ENCODE measurements at places on chromosomes 2 and 18.

- peak; percentile 63 for DNase-seq
Measured at GRCh38 chr2:46776687-46777327, 138.8 kb downstream of the MCFD2 start.

DNA sequence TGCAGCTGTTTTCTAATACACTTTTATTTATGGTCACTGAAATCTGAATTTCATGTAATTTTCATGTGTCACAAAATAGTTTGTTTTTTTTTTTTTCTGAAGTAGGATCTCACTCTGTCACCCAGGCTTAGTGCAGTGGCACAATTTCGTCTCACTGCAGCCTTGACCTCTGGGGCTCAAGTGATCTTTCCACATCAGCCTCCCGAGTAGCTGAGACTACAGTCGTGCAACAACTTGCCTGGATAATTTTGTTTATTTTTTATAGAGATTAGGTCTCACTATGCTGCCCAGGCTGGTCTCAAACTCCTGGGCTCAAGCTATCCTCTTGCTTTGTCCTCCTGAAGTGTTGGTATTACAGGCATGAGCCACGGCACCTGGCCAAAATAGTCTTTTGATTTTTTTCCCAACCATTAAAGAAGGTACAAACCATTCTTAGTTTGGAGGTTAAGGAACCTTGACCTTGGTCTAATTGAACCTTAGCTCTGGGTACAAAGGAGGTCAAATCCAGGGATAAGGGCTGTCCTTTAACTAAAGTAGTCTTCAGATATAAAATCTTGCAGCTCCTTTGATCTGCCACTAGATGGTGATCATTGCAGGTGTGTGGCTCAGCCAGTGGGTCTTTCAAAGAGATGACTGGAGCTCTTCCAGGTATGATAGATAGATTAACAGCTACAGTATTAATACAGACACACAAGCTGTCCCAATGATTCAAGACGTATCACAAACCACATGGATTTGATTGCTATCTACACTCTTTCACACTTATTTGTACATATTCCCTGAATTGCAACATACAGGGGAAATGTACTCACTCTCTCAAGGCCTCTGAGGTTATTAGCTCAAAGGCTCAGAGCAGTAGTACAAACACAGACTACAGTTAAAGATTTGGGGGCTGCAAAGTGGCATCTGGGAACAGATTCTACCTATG is 4.7 kb upstream of the KRCC1 start:
- DNase-seq, result peak; percentile 57

- DNase-seq, result no peak
Measured at GRCh38 chr2:101442667-101443061, 32.2 kb downstream of the RFX8 start.

DNA sequence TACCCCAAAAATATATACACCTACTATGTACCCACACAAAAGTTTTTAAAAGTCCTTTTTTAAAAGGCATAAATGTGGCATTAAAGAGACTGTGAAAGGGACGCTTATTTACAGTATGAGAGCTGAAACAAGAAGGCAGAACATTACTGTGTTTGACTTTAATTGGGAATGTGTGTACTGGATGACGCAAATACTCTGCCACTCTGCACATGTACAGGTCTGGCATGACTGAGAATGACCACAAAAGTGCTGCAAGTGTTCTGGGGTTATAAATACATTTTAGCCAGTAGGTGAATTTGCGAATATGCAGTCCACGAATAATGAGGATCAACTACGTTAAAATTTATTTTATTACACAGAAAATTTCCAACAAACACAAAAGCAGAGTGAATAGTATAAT is 11.4 kb downstream of the DARS1 start:
- no peak for DNase-seq

DNA sequence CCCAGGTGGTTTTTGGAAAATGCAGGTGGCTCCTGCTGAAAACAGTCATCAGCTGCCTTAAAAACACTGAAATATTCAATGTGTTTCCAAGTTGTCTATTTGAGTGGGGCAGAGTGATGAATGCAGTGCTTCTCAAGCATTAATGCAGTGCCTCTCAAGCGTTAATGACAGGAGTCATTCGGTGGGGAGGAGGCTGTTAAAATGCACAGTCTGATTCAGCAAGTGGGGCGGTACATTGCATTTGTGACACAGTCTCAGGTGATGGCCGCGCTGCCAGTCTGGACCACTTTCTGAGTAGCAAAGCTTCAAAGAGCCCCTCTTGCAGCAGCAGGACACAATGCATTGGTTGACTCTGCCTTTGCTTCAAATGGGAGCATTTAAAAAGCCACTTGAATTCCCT is 231.4 kb upstream of the RGPD4 start:
- no peak for DNase-seq

DNA sequence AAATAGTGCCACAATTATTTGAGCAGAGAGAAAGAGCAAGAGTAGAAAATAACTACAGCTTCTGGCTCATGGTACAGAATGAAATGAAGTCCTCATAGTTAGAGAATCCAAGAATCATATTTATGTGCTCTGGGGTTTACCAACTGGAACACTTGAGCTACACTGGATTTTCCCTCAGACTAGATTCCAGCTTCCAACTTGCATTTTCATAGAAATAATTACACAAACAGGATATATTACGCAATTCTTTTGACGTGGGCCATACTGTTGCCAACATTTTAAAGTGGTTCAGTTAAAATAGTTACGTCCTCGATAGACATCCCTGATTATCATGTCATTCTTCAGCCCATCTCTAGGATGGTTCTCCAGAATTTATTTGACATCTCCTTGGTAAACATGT is 129.2 kb downstream of the ETAA1 start:
- peak; percentile 32 for DNase-seq

DNA sequence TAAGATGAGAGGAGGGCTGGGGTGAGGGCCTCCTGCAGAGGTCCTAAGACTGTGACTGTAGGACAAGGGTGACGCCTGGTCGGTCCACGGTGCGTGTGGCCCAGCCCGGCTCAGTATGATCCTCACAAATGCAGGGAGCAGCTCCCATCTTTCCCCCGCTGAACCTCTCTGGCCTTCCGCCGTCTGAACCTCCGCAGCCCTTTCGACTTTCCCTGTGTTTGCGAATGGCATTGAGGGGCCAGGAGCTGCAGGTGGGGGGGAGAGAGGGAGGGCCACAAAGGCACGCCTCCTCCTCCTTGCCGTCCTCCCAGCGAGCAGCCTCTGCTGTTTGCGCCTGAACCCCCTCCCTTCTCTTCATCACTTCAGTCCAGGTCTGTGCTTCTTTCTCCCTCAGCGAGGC is 68.6 kb upstream of the PXDN start:
- DNase-seq, result no peak

DNA sequence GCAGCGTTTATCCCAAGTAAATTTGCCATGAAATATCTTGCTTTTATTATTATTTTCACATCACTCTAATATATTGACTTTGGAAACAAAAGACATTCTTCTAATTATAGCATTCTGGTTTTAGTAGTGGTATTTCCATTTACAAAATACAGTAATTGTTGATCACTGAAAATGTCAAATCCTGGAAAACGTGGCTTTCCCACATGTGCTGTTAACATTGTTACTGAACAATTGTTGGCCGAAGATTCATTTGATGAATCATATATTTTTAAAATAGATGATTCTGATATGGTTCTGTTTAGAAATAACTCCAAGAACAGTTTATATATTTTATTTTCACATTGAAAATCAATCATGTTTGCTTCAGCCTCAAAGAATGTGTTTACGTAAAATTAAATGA is 32.9 kb downstream of the SP140 start:
- DNase-seq, result no peak

- DNase-seq, result no peak
Measured at GRCh38 chr2:38485734-38486133, 108.7 kb upstream of the ATL2 start.

GRCh38 chr18:38198526-38198925 is 632.9 kb upstream of the CELF4 start:
- DNase-seq, result no peak

DNA sequence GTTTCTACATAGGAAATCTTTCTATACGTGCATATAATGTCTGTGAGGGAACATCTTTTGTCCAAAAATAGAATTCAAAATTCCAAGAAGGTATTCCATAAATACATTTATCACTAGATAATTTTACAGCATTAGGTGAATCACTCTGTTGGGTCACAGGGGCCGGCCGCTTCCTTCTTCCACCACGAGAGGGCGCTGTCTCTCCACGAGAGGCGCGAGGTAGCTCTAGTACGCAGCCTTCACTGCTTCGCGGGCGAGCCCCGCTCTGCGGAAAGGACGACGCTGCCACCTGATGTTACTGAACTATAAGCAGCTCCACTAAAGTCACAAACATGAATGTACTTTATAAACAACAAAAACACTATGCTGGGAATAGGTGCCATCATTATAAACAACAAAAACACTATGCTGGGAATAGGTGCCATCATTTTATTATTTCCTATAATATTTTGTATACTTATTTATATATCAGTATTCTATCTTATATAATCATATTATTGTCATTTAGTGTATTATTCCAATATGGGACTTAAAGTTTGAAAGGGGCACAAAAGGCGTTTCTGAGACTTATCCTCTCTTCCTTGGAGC is 69.4 kb upstream of the REV1 start:
- DNase-seq, result peak; percentile 85

DNA sequence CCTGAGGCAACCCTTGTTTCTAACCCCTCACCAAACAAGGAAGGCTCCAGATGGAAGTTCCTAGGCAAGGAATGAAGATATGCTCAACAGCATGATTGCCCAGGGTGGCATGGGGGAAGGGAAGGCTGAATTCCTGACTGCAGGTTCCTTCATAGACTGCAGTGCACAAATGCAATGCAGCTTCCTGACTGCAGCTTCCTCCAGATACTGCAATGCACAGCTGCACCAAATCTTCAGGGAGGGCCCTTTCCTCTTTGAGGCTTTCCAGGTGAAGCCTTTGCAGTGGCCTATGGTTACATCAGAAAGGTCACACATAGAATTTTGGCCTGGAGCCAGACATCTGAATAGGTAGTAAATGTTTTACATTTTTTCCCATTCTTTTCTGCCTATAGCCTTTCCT is 58.8 kb upstream of the DYNAP start:
- DNase-seq, result no peak

DNA sequence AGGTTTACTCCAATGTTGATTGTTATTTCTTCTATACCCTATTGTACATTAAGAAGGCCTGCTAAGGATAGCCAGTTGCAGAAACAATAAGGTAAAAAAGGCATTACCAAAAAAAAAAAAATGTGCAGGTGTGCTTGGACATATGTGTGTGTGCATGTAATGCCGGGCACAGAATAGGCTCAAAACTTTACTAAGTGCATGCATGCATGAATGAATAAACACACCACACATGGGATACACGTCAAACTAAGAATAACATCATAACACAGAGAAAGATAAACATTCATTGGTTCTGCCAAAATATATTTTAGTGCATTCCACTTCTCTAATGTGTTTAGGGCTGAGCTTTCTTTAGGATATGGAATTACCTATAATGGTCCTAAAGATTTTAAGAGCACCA is 298.2 kb downstream of the TCF4 start:
- no peak for DNase-seq

GRCh38 chr18:457521-458412 is 42.7 kb downstream of the COLEC12 start:
- no peak for DNase-seq

GRCh38 chr2:110950281-110950680 is 170.4 kb upstream of the BCL2L11 start:
- DNase-seq, result no peak

DNA sequence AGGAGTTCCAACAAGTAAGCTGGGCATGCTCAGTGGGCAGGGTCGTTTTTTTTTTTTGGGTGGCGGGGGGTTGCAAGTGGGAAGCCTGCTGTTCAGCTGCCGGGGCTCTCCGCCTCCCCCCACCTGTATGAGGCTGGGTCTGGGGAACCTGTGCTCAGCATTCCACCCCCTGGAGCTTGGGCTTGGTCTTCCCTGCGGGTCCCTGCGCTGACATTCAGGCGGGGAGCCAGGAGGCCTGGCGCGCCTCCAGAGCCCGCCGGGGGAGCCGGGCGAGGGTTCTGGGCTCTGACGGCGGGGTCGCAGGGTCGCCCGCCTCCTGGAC is 822 bp upstream of the GPD2 start:
- DNase-seq, result no peak

DNA sequence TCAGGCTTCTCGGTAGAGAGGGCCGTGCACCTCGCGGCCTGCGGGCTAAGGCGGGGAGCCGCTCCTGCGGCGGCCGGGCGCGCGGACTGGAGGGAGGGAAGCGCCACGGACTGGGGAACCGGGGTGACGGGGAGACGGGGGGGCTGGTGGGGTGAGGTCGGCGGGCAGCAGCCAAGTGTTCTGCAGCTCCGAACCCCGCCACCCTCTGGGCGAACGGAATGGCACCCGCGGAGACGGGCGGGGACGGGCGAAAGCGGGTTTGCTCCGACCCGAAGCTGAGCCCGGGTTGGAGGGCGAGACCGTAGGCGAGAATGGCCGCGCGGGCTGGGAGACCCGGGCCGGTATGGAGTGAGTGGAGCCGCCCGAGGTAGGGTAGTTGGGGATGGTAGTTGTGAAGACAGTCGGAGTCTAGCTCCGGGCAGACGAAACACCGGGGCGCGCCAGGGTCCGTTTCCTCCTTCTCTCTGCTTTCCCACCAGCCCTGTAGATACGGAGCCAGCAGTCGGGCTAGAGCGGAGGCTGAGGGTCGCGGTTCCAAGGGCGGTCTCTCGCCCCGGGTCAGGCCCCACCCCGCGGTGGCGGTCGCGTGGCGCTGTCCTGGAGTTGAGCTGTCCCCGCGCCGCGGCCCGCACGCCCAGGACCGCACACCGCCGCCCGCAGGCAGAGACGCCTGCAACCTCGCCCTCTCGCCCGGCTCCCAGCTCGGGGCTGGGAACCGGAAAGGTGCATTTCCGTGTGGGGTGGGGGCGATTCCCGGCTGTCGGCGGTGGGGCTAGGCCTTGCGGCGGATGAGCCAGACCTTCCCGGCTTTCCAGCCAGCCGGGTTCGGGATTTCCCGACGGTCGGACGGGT is 160.3 kb upstream of the SIX2 start:
- DNase-seq, result peak; percentile 22

DNA sequence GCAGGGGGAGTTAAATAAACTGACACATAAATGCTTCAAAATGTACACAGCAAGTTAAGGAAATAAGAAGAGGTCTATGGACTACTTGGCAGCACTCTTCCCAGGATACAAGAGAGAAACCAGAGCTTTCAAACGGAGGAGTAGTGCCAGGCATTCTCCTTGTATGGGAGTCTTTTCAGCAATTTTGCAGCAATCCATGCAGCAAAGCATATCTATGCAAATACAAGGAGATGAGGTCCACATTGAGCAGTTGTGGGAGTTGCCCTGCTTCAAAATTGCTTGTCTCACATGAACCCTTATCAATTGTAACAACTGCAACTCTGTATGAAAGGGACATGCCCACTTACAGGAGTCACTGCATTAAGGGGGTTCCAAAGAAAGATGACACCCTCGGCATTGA is 37.8 kb downstream of the SCN9A start:
- no peak for DNase-seq

DNA sequence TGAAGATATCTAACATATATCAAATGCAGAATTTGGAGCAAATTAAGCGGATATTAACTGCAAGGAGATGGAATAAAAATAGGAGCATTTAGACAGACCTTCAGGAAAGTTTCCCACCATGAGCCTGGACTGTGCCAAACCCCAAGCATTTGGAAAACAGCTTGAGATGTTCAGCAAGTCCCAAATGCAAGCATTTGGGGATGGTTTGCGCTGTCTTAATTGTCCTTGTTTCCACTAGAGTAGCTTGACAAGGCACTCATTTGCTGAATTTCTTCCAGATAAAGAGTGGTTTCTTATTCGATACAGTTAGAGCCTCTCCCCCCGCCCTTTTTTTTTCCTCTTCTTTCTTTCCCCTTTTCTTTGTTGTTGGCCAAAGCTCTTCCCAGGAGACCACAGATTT is 77.1 kb upstream of the CDC42EP3 start:
- DNase-seq, result no peak

- peak; percentile 57 for DNase-seq
Measured at GRCh38 chr2:189798312-189799029, 14.2 kb downstream of the PMS1 start.

All from AG08395 (cell line).